ENCODE measurements at places on chromosomes 4 and X.

- no peak for DNase-seq
Observed at GRCh38 chrX:143435916-143436315, 81.4 kb downstream of the SPANXN3 start.

- no peak for DNase-seq
Observed at GRCh38 chr4:115113506-115114106, at the start of gene NDST4. Gene NDST4, minus strand, starts transcription at chr4:115113620. Its CDS starts 36,584 bp downstream, at chr4:115077036.

- DNase-seq, result no peak
Observed at GRCh38 chrX:13377550-13377934, 57.7 kb upstream of the ATXN3L start.

DNA sequence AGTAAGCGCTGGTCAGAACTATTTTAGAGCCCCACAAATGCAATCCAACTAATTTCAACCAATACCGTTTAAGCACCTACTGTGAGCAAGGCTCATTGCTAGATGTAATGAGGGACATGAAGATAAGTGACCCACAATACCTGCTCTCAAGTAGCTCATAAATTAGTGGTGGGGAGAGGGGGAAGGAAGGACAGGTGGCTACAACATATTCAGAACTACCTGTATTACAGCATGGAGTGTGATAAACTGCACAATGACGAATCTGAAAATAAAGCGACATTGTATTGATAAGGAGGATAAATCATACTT lies 311.6 kb upstream of the DIAPH2 start:
- DNase-seq, result no peak

GRCh38 chr4:48575964-48576363 lies 85.9 kb downstream of the ZAR1 start:
- DNase-seq, result no peak

GRCh38 chr4:112378858-112379257 lies 81.7 kb downstream of the ALPK1 start:
- no peak for DNase-seq

DNA sequence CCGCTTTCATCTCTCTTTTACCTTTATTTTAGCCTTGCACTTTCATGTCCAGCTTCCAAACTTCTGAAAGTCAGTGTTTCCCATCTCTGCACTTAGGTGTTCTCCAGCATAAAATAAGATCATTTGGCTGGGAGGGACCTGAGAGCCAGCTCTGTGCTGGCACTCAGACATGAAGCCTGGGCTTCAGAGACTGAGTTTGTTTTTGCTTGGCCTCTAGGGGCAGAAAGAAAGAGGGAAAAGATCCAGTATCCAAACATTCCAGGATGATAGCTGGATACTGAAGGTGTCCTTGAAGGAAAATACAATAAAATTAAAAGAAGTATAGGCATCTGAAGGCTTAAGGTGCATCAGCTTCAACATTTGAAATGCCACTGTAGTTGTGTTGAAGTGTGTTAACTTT lies 202.4 kb upstream of the ZIC3 start:
- DNase-seq, result no peak

GRCh38 chr4:189940178-189941004 lies at the start of gene FRG1:
Gene FRG1, plus strand, starts transcription at chr4:189940872. Its CDS starts 138 bp downstream, at chr4:189941010.
- DNase-seq, result peak; percentile 97

GRCh38 chr4:94352163-94352562 lies 9.5 kb upstream of the HPGDS start:
- DNase-seq, result no peak
